ENCODE measurements at places on chromosomes 12 and 14.
A peak's percentile ranks its signal among the peaks of the same experiment; 100 is the strongest.

DNA sequence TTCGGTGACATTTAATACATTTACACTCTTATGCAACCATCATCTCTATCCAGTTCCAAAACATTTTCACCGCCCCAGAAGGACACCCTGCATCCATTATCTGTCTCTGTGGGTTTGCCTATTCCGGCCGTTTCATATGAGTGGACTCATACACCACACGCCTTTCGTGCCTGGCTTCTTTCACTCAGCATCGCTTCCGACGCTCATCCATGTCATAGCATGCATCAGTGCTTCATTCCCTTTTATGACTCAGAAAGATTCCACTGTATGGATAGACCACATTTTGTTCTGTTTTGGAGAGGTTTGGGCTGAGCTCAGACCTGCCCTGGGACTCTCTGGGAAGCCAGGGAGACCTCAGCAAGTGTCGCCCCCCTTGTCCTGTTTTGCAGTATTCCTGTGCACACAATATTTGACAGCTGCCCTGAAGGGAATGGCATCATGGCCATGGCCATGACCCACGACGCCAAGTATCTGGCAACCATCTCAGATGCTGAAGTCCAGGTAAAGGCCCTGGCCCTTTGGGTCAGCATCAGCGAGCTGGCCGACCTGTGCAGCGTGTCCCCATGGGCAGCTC is 23.8 kb downstream of the CFAP251 start:
- peak; percentile 95 for ATAC-seq

DNA sequence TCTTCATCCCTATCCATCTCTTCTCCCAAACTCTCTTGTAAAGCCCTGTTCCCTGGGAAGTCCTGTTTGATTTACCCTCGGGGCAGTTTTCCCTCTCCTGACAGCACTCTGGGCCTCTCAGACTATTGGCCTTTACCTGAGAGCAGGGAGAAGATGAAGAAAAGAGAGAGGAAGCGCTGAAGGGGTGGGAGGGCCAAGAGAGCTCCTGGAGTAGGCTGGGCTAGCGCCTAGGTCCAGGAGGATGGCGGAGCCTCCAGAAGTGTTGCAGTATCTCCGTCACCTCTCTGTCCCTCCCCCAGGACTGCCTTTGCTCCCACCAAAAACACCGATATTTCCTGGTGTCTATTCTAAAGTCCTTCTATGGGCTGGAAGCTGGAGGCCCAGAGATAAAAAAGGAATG is 5.7 kb upstream of the IGFBP6 start:
- ATAC-seq: no peak

DNA sequence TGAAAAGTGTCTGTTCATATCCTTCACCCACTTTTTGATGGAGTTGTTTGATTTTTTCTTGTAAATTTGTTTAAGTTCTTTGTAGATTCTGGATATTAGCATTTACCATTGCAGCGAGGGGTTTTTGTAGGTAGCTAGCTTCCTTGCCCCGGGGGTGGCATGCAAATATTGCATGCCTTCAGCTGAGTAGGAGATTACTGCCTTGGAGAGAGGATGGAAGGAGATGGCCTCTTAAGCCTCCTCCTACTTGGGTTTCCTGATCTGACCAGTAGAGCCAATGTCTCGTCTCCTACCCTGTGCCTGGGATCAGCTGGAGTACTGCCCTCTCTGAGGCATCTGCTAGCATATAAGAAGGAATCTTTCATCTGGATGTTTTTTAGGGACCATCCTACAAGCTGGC is 134.4 kb upstream of the CCND2 start:
- no peak for ATAC-seq

DNA sequence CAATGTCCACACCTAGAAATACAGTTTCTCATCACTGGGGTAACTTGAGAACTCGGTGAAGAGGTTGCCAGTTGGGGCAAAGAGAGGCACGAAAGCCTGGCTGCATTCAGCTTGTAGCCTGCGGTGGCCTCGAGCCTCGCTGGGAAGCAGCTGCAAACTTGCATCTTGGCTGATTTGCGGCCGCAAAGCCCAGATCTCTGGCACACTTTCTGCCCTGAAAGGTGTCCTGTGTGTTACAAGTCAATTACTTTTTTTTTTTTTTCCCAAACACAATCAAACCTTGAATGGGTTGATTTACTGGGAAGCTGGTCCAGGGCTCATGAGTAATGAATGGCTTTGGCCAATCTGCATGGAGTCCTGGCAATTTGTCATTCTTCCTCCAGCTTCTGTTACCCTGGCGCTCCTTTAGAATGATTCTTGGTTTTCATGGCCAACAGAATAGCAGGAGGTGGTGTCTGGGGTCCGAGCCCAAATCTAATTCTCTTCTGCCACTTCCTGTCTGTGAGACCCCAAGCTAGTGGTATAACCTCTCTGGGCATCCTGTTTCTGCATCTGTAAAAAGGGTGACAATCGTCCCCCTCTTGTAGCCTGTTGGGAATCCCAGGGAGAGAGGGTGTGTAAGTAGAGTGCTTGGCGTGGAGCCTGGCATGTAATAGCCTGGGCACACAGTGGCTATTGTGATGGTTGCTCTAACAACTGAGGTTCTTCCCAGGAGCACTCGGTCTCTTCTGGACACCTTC is 6.7 kb downstream of the BCL7A start:
- ATAC-seq: no peak

DNA sequence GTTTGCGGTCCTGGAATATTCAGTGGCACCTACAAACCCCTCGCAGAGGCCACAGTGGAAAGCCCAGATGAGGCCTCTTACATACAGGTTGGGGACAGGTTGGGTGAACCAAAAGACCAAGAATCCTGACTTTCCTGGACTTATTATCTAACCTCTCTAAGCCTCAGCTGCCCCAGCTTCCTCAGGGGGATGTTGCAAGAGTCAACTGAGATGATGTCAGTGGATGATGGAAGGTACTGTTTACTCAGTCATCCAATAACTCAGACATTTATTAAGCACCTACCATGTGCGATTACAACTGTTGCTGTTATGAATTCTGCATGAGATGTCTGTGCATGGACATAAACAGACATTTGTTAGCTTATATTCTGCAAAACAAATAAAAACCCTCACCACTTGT is 72.8 kb downstream of the RFX4 start:
- no peak for ATAC-seq

DNA sequence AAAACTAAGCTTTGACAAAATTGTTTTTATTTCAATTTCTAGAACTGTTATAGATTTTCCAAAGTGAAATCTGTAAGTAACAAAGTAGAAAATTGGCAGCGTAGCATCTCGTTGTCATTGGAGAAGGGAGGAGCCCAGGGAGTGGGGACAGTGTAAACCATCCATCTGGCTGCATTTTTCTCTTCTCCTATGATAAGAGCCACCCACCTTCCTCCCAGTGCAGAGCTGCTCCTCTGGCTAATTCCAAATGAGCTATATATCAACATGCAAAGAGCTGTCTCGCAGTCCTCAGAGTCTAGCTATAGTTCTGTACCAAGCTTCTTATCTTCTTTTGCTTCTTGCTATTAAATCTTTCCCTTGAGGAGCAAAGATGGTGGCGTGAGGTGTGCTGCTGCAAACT is 56.6 kb downstream of the SCN8A start:
- ATAC-seq: no peak

DNA sequence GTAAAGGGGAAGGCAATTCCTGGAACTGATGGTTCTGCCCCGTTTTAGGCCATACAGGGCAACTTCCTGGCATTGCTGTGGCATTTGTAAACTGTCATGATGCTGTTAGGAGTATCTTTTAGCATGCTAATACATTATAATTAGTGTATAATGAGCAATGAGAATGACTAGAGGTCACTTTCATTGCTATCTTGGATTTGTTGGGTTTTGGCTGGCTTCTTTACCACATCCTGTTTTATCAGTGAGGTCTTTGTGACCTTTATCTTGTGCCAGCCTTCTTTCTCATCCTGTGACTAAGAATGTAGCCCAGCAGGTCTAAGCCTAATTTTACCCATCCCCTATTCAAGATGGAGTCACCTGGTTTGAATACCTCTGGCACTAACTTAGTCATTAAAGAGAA is 51.2 kb downstream of the TESPA1 start:
- no peak for ATAC-seq

DNA sequence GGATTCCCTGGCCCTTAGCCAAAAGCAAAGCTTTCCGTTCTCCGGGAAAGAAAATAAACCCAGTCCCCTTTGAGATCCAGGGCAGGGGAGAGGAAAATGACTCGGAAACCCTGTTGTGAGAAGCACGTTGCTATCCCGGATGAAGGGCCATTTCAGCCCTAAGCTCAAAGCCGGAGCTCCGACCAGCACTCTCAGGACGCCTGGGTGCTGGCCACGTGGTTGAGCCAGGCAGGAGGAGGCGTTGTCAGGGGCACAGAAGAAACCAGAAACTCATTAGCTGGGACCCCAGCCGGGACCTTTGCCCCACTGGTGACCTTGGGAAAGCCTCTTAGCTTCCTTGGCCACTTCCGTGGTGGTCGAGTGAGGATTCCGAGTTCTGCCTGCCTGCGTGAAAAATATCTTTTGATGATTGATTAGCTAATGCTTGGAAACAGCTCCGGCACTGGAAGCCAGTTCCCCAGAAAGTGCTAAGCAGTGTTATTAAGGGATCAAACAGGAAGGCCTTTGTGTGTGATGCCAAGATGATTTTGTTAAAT is 57.6 kb upstream of the FZD10 start:
- no peak for ATAC-seq

GRCh38 chr14:72682188-72682587 is 211.7 kb downstream of the DPF3 start:
- ATAC-seq: peak; percentile 64

DNA sequence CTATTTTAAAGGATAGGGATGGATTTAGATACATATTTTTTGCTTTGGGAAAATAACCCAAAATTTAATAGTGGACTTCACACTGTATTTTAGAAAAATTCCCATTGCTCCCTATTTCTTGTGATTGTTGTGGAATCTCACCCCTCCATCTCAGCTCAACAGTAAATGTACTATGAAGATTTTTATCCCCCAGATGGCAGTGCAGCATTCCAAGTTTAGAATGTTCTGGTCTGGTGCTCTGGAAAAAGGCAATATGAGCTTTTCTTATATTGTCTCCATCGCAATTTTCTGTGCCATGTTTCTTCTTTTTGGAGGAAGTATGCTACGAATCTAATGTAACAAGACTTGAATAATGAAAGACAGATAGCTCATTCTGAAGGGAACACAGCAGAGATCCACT is 471.7 kb upstream of the SYT1 start:
- peak; percentile 91 for ATAC-seq

GRCh38 chr14:65142914-65143625 is 40.8 kb upstream of the MAX start:
- ATAC-seq: no peak

- no peak for ATAC-seq
Measured at GRCh38 chr14:93792391-93792790, 4.1 kb upstream of the PRIMA1 start.

DNA sequence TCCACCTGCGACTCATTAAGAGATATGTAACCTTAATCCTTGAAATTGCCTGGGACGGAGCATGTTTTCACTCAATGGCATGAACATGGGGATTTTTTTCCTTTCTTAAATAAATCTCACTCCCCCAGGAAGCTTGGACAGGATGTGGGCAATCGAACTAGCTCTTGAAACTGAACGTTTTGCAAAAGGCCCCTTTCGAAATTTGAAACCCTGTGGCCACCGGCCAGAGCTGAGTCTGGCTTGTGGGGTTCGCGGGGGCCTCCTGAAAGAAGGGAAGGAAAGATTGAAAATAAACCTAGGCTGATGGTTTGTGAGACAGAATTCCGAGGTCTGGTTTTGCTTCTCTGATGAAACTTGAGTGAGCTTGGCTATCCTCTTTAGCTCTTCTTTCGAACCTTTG is 101.4 kb upstream of the RTL1 start:
- no peak for ATAC-seq

- no peak for ATAC-seq
Measured at GRCh38 chr12:75917083-75917482, 114.5 kb downstream of the PHLDA1 start.

DNA sequence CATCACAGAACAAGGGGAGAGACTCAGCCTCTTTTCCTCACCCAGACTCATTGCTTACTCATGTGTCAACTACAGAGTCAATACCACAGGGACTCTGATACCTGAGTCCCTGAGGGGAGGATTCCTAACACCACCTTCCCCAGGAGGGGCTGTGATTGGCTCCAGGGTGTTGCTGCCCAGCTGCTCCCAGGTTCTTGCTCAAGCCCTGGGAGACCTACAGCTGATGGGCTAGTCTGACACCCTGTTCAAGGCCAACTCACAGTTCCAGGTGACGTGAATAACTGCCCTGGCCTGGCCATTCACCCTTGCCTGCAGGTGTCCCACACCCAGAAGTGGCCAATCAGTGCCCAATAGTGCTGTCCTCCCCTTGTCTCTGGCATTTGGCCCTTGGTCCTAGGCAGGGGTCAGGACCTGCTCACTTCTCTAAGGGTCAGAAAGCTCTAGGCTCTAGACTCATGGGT is 8.6 kb downstream of the SPRYD4 start:
- no peak for ATAC-seq

DNA sequence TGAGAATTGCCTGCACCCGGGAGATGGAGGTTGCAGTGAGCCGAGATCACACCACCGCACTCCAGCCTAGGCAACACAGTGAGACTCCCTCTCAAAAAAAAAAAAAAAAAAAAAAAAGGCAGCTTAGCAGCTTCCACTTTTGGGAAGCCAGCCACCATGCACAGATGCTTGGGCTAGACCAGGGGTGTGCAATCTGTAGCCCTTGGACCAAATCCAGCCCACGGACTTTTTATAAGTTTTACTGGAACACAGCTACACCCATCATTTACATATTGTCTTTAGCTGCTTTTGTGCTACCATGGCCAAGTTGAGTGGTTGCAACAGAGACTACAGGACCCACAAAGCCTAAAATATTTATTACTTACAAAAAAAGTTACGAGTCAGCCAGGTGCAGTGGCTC is 6.7 kb downstream of the CIT start:
- ATAC-seq: no peak

DNA sequence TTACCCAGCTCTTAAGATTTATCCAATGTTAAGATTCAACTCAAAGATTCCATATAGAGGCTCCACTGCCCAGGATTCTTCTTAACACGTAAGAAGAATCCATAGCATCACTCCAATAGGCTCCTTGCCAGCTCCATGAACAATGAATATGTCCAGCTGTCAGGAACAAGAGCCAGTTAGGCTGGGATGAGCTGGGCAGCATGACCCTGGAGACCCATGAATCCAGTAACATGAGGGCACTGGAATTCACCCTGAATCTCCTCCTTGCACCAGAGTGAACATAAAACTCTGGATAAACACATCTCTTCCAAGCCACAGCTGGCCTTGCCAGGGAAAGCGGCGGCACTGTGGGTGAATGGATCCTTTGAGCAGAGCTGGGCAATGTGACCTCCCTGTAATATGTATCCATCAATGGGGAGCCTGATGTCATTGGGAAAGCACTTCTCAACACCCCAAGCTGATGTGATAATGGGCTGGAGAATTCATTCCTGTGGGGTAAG is 24.4 kb upstream of the TC2N start:
- ATAC-seq: no peak

- ATAC-seq: peak; percentile 76
Measured at GRCh38 chr12:39102474-39103209, 197.3 kb upstream of the CPNE8 start.

- ATAC-seq: peak; percentile 75
Measured at GRCh38 chr12:68350753-68351152, 18.6 kb upstream of the MDM1 start.
